ENCODE measurements at places on chromosomes 2 and 18.

- DNase-seq = no peak
These were observed 513.1 kb downstream of the PARD3B start for GRCh38 chr2:205058409-205058808.

- no peak for DNase-seq
These were observed 14.8 kb downstream of the HS6ST1 start for GRCh38 chr2:128303911-128304310.

DNA sequence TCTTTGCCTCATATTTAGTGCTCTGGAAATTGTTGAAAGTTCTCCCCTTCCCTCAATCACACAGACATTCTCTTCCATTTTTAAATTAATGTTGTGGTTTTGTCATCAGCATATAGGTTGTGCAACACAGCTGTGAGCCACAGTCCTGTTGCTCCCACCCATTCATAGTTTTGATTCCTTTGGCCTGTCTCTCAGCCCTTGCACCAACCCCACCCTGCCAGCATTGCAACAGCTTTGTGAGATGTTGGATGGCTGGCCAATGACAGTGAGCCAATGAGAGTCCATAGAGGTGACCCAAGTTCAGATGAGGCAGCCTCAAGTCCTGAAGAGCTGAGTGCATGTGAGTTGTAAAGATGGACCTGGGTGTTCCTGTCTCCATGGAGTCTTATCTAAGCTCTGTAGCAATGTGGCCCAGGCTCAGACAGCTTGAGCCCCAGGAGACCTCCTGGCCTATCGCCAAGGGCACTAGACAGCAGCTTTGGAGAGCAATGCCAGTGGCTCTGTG, 775.5 kb downstream of the RNF144A start:
- no peak for DNase-seq

DNA sequence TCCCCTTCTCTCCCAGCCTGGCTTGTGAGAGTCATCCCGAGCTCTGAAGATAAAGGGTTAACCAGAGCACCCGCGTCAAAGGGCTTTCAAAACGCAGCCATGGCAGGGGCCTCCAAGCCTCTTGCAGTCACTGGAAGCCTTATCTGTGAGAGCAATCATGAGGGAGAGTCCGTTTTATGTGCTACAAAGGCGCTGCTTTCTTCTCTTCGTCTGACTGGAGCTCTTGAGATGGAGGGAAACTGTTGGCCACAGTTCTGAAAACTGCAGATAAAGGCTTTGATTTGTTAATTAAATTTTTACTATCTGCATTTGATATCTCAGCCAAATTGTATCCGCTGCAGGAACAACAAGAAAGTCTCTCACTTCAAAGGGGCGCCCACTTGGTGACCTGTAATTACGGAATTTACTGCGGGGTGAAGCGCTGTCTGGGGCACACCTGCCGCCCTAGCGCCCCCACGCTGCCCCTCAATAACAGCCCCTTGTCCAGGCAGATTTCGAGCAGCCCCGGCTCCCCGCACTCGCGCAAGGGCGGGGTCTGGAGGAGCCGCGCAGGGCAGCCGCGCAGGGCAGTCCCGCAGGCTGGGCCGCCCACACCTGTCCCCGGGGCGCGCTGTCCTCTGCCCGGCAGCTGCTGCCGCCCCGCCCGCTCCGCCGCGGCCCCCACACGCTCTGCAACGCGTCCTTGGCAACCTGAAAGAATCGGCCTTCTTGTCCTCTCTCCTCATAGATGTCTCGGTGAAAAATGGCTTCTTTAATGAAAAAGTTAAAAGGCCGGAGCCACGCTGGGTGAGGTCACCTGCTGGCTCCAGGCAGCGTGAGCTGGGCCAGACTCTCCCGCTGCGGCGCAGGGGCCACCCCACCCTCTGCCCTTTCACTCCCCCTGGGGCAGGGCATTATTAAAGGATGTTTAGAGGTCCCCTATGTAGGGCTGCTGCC, 217.9 kb downstream of the VAPA start:
- DNase-seq = no peak

DNA sequence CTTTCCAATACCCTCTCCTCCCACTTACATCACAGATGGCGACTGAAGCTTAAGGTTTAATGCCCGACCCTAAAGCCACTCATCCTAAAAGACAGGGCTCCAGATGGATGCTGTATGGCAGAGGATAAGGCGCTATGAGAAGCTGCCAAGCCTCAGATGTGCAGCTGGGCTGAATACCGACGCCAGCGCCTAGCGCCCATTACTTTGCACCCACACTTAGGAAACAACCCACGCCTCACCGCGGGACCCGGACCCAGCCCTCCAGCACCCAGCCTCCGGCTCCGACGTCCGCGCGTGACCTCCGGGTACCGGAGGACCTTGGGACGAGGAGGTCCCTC, 335 bp downstream of the TRAK2 start:
- no peak for DNase-seq

GRCh38 chr18:6591491-6591890, 138.0 kb upstream of the ARHGAP28 start:
- no peak for DNase-seq

DNA sequence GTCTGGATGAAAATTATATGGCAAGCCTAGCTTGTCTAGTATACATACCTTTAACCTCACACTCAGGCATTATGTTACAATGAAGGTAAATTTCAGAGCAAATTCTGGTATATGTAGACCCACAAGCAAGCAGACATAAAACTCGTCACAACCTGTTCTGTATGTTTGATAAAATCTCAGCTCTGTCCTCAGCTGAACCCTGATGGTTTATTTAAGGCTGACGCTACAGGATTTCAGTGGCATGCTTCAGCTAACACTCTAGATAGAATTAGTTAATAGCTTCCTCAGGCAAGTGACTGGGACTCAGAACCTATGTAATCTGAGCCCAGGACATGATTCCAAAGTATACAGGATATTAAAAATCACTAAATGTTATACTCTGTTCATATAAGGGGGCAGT, 68.2 kb upstream of the MC2R start:
- DNase-seq = no peak

DNA sequence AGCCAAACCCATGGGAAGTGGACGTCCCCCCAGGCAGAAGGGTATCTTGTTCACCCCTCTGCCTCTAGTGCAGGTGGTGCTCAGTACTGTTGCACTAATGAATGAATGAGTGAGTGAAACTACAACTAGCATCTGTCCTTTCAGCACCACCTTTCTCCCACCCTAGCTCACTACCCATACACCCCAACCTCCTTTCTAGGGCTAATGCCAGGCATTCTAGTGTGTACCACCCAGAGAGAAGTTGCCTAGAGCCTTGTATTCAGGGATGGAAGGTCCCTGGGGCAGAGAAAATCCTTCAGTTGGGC, 22.5 kb downstream of the CCT7 start:
- DNase-seq = no peak

DNA sequence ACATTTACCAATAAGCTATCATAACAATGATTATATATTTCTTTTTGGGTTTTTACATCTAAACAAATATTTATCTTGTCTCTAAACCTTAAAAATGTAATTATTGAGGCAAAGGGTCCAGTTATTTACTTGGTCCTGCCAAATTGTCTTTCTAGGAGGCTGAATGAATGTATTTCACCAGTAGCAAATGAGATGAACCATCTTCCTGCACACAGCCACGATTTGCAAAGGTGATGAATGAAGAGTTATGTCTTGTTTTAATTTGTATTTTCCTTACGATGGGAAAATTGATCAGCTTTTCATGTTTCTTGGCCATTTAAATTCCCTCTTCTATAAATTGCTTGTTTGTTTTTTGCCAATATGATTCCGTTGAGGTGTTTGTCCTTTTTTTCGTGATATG, 1.4 kb downstream of the SP100 start:
- DNase-seq = no peak

DNA sequence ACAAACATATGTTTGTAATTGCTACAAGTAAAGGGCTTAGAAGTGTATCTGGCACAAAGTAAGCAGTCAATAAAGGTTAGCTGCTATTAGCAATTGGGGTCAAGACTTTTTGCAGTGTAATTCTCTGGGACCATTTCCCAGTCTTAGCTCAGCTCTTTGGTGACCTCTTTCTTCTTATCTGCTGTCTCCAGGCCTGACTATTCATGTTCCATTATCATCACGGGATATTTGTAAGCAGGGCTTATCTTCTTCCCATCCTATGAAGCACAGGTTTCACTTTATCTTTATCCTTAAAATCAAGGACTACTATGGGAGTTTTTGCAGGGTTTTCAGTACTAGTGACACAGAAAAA, 131.7 kb downstream of the DOCK10 start:
- DNase-seq = no peak

- DNase-seq = no peak
These were observed 8.4 kb downstream of the ZNF24 start for GRCh38 chr18:35335866-35336265.

DNA sequence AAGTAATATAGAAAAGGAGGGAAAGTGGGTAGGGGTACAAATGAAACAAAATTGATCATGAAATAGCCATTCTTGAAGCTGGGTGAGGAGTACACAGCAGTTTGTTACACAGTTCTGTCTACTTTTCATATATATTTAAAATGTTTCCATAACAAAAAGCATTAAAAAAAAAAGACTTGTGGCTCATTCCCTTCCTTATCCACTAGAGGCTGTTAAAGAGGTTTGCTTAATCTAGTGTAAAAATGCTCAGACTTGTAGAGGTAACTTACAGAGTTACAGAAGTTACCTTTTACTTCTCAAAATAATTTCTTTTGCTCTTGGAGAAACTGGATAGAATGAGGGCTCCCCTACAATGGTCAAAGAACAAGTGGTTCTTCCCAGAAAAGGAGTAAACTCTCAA, 8.1 kb upstream of the WIPF1 start:
- DNase-seq = no peak

DNA sequence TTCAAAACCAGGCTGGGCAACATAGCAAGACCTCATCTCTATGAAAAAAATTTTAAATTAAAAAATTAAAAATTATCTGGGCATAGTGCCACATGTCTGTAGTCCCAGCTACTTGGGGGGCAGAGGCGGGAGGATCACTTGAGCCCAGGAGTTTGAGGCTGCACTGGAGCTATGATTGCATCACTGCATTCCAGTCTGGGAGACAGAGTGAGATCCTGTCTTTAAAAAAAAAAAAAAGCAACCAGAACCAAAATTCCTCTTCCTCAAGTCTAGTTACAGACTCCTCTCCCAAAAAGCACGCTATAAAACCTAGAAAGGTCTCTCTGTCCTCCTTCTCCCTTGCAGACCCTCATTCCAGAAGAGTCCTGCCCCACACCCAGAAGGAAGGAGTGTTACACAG, 23.9 kb downstream of the TNFAIP6 start:
- DNase-seq = no peak

GRCh38 chr2:234448506-234449184, 48.2 kb downstream of the ARL4C start:
- no peak for DNase-seq

DNA sequence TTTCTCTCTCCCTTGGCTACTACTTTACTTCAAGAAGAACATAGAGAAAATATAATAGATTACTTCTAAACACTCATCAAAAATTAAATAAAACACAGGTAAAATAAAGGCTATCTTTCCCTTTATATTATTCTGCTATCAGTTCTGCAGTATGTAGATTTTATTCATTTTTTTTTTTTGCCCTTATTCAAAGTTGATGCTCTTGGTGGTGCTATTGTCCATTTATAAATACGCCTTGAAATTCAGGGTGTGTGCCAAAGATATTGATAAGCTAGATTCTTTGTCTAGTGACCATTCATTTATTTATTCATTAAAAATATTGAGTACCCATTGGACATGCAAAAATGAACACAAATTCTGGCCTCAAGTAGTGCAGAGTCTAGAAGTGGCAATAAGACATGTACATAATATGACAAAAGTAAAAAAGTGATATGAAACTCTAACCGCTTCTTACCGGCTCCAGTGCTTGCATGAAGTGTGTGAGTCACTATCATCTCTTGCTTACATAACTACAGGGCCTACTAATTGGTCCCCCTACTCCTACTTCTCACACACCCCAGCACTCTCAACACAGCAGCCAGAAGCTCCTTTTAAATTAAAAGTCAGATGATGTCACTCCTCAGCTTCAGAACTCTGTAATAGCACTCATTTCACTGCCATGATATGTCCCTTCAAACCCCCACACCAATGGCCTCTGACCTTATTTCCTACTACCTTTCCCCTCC, 208.3 kb upstream of the FANCL start:
- DNase-seq = no peak

GRCh38 chr18:32469691-32470459, 807 bp downstream of the GAREM1 start:
- no peak for DNase-seq

DNA sequence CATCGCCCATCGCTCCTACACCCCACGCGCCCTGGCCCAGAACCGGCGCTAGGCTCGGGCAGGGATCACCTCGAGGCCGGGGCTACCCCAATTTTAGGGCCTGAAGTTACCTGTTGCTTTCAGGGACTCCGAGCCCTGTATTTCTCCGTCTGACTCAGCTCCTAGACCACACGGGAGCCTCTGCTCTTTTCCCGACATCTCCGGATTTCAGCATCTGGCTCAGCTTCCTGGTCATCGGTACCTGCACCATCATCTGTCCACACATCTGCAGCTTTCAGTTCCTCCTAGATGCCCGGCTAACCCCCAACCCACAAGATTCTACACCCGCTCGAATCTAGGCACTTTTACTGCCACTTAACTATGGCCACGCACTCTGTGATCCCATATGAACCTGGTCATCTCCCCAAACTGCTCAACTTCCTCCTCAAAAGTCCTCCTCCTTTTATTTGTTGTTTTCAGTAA, 12.1 kb upstream of the HMSD start:
- DNase-seq = no peak

GRCh38 chr18:22322243-22322691, 95.4 kb downstream of the CTAGE1 start:
- DNase-seq = no peak

- DNase-seq = no peak
These were observed 1079.8 kb upstream of the ZEB2 start for GRCh38 chr2:145599756-145600155.

DNA sequence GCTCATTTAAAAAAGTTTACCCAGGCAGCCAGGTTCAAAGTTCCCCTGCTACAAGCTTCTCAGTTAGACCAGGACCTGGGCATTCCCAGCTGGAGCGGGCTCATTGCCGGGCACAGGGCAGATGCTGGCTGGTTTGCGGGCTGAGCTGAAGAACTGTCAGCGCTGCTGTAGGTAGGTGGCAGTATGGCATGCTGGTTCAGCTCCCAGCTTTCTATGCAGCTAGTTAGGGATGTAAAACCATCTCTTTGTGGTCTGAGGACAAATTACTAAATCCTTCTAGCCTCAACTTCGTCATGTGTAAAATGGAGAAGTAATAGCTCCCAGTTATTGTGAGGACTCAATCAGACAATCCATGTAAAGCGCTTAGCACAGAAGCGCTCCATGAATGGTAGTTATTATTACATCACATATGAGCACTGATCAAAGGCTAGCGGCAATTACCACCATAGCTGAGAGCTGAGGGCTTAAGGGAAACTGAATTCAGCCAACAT, 2.4 kb upstream of the LDLRAD4 start:
- no peak for DNase-seq

- DNase-seq = no peak
These were observed 39.1 kb upstream of the HS6ST1 start for GRCh38 chr2:128357506-128358370.

- no peak for DNase-seq
These were observed 167.2 kb downstream of the CELF4 start for GRCh38 chr18:37398248-37398920.

DNA sequence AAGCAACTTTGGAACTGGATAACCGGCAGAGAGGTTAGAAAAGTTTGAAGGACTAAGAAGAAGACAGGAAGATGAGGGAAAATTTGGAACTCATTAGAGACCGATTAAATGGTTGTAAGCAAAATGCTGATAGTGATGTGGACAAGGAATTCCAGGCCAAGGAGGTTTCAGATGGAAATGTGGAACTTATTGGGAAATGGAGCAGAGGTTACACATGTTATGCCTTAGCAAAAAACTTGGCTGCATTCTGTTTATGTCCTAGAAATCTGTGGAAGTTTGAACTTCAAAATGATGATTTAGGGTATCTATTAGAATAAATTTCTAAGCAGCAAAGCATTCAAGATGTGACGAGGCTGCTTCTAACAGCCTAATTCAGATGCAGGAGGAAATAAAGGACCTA, 675.1 kb upstream of the SYT4 start:
- no peak for DNase-seq

Data from stimulated activated CD4-positive, alpha-beta T cell treated with anti-CD3 and anti-CD28 coated beads, Interleukin-1b, Interleukin-23, amount 100 ng/mL, for 24 hours (primary cell).